ENCODE measurements at places on chromosomes 3 and 15. TPM values are rescaled to one million over a fixed set of nuclear protein-coding genes. Genes with fewer than 3 reads are reported as not detected.

Gene LXN
- 8.3 TPM for total RNA-seq

Gene VILL
- total RNA-seq, result 3.5 TPM

Gene DPP8
- total RNA-seq, result 20.5 TPM

Gene ADAMTS7
- 0.76 TPM for total RNA-seq

Gene MAPKAPK3
- 116 TPM for total RNA-seq

Gene DPPA4
- not detected for total RNA-seq

Gene P2RY1
- 2.0 TPM for total RNA-seq

Gene SYNPR
- not detected for total RNA-seq

Gene GATA2
- total RNA-seq, result not detected

Gene GRAMD1C
- 2.6 TPM for total RNA-seq

Gene SETMAR
- 10.6 TPM for total RNA-seq

Gene VGLL3
- 0.65 TPM for total RNA-seq

Gene HIGD2B
- total RNA-seq, result not detected
